ENCODE measurements at places on chromosomes 7 and 10.

DNA sequence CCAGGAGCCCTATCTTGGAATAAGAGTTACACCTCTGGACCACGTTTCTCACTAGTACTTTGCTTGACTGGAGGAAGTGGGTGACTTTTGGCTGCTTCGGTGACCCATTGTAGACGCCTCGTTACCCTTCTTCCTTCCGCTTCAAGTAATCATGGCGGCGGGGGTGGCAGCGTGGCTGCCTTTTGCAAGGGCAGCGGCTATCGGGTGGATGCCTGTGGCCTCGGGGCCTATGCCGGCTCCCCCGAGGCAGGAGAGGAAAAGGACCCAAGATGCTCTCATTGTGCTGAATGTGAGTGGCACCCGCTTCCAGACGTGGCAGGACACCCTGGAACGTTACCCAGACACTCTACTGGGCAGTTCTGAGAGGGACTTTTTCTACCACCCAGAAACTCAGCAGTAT is 1.5 kb downstream of the KCND2 start:
- DNase-seq = no peak

DNA sequence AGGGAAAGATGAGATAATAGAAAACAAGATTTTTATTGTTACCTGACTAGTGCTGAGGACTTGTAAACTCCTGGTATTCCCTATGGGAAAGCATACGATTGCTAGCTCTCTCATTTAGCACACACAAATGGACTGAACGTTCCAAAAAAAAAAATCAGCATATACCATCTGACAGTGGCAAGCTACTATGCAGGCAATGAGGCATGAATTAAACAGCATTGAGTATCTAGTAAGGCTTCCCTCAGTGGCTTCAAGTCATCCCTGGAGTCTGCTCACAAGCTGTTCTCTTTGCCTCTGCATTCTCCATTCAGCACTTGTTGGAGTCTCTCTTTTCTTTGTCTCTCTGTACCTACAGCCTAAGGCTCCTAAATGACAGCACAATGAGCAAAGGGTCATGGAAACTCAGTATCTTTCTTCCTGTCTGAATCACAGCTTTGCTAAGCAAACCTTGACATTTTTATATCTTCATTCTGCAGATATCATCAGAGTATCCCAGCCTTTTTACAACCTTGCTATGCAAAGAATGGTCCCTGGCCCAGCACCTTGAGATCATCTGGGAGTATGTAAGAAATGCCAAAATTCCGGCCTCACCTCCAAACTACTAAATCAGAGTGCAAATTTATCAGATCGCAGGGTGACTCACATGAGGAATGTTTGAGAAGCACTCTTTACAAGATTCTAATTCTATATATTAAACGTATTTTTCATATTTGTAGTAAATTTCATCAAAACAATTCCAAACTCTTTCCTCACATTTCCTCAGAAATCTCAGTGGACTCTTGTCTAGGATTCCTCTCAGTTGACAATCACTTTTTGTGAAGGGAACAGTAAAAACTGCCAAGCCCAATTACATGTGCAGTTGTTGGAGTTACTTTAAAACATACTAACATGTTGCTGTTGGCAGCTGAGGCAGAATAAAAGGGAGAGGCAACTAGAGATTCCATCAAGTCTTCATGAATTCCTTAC is 10.8 kb upstream of the LIPA start:
- DNase-seq = no peak

DNA sequence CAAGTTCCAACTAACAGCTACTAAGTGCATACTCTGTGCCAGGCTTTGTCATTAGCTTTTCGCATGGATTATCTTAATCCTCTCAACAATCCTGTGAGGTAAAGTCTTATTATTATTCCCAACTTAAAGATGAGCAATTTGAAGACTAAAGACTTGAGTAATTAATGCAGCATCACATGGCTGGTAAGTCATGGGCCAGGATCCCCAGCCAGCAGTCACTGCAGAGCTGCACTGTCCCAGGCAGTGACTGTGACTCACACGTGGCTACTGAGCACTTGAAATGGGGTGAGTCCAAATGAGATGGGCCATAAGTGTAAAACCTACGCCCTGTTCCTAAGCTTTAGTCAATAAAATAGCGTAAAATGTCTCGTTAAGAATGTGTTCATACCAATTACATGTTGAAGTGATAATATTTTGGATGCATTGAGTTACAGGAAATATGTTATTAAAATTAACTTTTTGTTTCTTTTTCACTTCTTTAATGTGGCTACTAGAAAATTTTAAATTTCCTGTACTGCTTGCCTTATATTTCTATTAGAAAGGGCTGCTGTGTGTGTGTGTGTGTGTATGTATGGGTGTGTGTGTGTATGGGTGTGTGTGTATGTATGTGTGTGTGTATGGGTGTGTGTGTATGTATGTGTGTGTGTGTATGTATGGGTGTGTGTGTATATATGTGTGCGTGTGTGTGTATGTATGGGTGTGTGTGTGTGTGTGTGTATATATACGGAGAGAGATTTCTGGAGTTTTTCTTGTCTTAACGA is 756.3 kb downstream of the AUTS2 start:
- no peak for DNase-seq

DNA sequence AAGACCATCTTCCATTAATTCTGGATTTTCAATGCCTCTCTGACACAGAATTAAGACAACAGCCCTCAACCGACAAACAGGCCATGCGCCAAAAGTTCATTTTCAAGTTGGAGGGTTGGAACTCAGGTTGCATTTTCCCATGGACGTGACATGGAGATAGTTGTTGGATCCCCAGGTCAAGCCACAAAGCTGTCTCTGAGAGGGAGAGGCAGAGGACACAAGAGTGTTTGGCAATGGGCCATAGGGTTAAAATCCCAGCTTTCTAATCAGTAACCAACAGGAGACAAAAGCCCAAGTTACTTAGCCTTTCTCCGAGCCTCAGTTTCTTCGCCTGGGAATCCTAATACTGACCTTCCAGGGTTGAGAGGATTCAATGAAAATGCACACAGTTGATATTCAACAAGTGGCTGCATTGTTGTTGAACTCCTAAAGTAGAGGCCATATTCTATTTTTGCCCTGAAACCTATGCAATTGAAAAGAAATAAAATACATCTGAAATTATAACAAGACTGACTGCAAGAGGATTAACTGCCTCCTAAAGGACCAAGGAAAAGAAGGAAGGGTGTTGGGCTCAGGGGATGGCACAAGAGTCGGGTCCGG is 44.3 kb downstream of the SORBS1 start:
- DNase-seq = no peak

DNA sequence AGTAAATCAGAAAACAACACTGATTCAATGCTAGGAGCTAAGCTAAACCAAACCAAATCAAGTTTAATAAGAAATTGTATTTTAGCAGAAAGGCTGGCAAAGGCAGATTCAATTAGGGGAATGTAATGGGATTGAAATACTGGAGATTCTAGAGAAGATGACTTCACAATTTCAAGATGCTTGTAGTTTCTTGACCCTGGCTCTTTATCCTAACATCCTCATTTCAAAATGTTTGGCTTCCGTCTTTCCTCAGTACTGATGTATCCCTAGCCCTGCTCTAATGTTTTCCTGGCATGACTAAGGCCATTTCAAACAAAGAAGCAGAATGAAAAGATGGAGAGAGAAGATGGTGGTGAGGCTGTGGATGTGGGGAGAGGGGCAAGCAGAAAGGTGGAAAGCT is 2.7 kb upstream of the JCAD start:
- no peak for DNase-seq

GRCh38 chr10:10658172-10658785 is 359.4 kb upstream of the CELF2 start:
- no peak for DNase-seq

DNA sequence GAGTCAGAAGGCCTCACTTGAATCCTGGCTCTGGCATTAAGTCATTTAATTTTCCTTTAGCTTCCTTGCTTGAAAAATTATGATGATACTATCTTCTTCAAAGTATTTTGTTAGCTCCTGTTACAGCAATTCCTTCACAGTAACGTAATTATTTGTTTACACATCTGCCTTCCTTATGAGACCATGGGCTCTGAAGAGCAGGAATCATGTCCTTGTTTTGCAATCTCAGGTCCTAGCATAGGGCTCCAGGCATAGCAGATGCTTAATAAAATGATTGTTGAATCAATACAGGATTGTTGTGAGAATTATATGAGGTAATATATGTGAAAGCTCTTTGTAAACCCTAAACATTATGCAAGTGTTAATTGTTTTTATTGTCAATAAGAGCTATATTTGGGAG is 25.5 kb downstream of the KLHDC10 start:
- DNase-seq = no peak

DNA sequence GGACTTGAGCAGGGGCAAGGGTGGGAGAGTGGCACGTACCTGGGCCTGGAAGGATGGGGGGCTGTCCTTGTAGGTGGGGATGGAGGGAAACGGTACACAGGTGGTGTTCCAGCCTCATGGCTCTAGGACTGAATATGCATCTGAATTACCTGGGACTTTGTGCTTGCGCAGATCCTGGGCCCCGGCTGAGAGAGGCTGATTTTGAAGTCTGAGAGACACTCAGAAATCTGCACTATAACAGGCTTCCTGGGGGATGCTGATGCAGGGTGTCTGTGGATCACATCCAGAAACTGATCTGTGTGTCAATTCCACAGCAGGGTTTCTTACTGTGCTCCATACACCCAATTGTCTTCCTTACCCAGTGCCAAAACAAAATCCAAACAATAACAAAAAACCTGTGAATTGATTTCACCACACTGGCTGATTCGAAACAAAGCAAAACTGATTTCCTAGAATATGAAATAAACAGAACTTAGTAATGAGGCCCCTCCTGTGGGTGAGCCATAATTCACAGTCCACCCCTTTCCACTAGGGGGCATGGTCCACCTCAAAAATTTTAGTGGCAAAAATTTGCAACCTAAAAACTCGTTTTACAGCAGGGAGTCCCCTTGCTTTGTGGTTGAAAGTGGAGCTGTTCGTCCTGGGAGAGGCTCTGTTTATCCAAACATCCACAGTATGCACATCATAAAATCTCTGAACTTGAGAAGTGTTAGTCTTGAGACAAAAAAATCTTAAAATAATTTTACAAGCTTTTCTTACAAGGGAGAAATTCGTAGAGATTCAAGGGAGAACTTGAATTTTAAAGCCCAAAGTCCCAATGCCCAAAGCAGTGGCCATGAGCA is 32.0 kb upstream of the PLEKHA1 start:
- DNase-seq = peak; percentile 55

GRCh38 chr7:19690736-19691135 is 18.1 kb downstream of the POLR1F start:
- no peak for DNase-seq

DNA sequence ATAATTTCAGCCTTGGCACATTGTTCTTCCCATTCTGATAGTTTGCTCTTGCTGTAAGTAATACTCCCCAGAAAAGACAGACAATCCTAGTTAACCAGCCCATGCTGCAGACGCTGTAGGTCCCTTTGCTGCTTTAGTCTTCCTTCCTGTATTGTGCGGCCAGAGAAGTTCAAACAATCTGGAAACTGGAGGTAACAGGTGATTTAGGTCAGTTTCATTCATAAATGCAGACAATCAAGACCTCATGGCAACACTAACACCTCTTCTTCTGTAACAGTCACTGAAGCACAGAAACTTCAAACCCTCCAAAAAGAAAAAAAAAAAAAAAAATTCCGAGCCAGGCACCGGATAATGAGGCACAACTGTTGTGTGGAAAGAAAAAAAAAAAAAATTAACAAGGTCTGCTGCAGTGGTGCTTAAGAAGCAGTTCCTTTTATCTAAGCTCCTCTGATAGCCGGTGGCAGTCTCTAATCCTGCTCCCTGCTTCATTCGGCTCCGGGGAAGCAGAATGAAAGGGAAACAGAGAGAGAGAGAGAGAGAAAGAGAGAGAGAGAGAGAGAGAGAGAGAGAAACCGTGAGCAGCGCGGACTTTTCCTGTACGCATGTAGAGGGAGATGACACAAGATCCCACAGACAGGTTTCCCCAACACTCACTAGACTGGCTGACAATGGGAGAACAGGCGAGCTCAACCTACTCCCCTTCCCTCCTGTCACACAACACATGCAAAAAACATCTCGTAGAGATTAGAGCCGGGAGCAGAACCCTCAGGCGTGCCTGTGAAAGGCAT is at the start of gene SEMA3A:
SEMA3A (minus strand) TSS at position 306 of the 788 bp plus-strand sequence; CDS start at position 103, 203 bp downstream.
- DNase-seq = peak; percentile 15

DNA sequence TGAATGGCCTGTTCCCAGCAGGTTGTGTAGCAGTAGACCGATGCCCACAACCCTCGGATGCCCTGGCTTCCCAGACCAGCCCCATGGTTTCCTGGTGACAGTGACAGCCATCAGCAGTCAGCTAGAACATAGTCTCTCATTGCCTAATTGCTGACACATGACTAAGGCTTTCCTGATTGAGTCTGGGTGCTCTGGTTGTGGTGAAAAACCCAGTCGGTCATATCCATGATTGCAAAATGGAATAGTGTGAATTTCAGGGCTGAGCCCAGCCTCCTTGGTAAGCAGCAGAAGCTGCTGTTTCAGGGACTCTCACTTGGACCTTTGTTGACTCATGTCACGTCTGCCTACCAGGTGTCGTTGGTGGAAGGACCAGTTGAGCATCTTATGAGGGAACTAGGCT is 36.6 kb downstream of the POR start:
- DNase-seq = no peak

DNA sequence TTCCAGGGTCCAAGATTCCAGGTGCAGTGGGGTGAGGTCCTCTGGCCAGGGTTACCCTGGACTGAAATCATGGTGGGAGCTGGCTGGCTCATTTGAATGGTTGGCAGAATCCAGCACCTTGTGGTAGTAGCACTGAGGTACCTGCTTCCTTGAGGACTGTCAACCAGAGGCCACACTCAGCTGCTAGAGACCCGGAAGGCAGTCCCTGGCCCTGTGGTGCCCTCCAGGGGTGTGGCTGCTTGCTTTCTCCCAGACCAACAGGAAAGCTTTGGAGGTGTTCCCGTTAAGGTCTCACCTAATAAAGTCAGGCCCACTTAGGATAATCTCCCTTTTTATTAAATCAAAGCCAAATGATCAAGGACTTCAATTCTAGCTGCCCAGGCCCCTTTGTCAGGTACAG is 107.7 kb upstream of the GDF10 start:
- DNase-seq = no peak

DNA sequence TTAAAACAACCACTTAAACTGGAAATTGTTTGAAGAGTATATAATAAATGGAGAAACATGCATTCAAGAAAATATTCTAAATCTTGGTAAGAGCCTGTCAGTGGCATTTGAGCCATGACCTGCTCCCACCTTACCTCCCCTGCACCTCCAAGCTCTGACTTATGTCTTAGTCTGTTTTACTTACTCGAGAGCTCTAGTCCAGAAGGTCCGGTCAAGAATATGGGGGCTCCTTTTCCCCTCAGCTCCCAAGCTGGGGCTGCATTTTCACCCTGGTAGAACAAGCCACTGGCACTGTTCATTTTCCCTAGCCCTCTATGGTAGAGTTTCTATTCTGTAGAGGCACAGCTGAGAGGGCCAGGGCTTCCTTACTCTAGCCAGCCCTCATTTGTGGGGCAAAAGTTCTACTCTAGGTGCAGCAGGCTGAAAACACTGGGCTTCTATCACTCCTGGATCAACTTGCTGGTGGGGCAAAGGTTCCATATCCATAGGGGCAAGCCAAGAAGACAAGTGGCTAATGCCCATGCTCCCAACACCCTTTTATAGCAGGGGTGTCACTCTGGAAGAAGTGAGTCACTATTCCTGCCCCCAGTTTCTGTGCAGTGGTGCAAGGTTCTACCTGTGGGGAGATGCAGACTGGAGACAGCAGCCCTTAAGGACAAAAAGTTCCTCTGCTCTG is 40.6 kb downstream of the ZNF438 start:
- no peak for DNase-seq

GRCh38 chr10:22183771-22184461 is 33.9 kb downstream of the EBLN1 start:
- no peak for DNase-seq
